H54 (cell line): ENCODE measurements at places on chromosomes 5 and 9.

DNA sequence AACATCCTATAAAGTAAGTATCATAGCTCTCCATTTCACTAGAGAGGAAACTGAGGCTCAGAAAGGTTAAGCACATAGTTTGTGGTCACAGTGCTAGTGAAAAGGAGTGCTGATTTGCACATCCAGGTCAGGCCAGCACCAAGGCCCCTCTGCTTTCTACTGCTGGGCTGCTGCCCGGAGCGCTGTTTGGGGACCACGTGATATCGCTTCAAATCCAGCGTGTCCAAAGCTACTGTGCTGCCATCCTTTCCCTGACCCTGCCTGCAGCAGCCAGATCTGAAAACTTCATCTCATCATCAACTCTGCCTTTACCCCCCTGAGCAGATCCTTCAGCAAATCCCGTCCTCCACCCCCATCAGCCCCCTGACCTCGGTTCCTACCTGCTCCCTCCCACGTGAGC is 40.7 kb upstream of the AKNA start:
- no peak for DNase-seq

DNA sequence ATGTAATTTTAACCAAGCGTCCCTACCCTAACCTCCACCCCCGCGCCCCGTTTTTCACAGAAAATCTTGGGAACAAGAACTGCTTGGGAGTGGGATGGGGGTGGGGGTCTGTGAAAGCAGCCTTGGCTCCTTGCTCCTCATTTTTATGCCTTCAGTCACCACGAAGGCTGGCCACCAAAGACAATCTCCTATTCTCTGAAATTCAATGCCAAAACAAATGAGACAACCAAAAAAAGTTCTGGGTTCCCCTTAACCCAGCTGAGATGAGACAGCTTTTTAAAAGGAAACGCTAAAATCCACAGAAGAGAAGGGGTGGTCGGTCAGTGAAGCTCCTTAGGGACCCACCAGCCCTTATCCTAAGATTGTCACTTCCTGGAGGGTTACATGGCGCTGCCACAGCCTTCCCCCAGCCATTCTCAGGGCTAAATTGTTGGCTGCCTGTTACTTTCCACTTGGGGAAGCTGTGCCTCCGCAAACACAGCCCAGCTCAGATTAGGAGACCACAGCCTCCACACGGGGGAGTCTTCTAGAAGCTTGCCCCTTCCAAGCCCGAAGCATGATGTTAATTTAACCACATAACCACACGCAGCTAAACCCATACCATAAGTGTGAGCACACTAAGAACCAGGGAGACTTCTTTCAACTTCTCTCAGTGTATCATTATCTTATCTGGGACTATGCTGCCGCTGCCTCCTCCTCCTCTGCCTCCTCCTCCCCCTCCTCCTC is 136.3 kb downstream of the FOXD1 start:
- no peak for DNase-seq

- DNase-seq = no peak
Measured at GRCh38 chr9:110288503-110288902, 32.2 kb upstream of the TXN start.

DNA sequence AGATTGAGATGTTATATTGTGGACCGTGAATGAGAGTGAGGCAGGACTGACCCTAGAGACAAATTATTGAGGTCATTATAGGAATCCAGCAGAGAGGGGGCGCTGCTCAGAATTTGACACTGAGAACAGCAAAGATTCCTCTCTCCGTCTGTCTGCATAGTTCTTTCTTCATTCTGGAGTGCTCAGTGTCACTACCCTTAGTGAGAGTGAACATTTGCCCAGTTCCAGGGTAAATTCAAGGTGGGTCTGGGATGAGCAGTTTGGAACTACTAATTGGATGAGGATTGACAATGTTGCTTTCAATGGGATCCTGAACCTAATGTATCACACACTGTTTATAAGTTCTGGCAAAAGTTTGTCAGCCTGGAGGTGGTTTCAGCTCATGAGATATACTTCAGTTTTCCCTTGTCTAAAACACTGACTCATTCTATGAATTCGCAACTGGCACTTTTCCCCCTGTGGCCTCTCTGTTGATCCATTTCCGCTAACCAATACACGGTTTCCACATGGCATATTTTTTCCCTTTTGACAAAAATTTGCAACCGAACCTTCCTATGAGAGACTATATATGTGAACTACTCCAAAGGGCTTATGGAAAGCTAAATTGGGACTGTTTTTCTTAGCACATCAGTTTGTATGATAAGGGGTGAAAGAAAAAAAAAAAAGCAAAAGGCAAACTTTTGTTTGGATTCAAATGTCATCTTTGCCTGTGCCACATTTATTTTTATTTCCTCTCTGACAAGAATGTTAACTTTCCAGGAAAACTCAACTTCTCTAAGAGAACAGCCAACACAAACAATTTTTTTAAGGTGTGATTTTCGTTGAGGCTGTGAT is 1240.7 kb upstream of the WWC1 start:
- no peak for DNase-seq

- no peak for DNase-seq
Measured at GRCh38 chr5:169881702-169882303, 98.5 kb downstream of the INSYN2B start.

- DNase-seq = no peak
Measured at GRCh38 chr9:77892955-77893514, 138.6 kb downstream of the GNAQ start.

GRCh38 chr5:135977375-135977928 is 22.7 kb upstream of the LECT2 start:
- DNase-seq = no peak

GRCh38 chr9:14219850-14220249 is 94.1 kb downstream of the NFIB start:
- no peak for DNase-seq

DNA sequence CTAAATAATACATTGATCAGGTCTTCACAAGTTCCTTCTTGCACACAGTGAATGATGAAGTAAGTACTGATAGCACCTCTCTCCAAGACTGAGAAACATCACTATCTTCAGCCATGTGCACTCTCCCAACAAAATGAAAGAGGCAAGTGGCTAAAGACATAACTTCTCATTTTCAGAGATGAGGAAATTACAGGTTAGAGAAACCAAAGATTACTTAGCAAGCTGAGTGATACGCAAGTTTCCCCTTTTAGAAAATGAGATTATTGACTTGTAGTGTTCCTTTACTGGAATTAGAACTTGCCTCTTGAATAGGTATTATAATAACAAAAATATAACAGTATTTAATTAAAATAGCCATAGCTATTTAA is 21.6 kb downstream of the CEMIP2 start:
- no peak for DNase-seq

DNA sequence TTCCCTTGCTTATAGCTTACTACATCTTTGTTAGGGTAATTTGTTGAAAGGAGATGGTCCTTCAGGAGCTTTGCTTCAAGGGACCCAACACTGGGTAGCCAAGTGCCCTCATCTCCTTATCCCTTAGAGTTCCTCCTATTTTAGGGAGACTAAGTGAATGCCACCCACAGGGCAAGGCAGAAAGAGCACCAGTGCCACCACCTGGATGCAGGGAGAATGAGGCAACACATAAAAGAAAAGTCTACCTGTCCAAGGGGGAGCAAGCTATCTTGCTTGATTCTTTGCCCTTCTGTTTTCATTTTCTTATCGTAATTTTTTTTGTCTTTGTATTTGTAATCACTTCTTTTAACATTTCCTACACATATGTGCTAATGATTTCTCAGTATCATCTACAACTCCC is 205.5 kb downstream of the NPR3 start:
- DNase-seq = no peak

GRCh38 chr9:9283159-9283986 is 1329.4 kb downstream of the PTPRD start:
- no peak for DNase-seq

DNA sequence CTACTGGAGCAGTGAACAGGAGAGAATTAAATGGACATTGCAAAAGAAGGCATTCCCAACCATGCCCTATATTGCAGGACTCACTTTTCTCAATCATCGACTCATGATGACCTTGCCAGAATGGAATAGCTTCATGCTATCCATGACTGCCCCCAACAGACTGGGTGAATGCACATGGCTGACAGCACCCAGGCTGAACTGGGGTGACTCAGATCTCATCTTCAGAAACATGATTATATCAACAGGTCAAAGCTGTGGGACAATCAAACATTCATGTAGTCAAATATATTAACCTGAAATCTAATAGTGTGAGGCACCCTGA is 34.7 kb upstream of the MIER3 start:
- DNase-seq = no peak

- DNase-seq = peak; percentile 43
Measured at GRCh38 chr5:18305288-18305924, 671.1 kb downstream of the TAF11L14 start.

DNA sequence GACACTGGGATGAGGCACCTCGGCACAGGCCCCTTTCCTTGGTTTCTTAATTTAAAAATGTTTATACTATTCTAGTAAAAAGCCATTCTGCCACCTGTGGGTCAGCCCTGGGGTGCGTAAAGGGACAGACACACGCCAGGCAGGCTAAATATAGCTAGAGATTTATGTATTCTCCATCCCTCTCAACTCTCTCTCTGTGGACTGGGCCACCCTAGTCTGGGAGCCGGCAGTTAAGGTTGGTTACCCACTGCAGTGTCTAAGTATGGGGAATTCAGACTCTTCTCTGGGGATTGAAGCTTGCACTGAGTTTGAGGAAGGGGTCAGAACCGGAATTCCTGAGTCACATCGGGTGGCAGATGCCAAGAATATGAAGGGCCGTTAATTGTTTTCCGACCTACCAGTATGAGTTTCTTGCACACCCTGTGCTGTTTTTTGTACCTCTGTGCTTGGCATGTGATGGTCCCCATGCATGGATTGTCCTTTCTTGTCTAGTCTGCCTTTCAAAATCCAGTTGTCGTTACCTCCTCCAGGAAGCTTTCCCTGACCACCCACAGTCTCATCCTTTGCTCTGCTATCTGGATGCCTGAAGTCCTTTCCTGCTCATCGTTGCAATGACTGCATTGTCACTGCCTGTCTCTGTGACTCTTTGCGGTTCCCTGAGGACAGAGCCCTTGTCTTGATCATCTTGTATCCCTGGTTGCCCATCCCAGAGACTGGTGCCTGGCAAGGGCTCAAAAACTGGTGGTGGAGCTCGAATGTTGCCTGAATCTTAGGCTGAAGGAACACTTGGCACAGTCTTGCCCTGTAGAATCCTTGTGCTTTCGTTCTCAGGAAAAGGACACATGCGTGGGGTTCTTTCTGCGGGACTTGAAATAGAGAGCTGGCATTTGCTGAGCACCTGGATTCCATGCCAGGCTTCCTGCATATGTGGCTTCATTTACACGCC is 2.1 kb downstream of the NEURL1B start:
- no peak for DNase-seq

- DNase-seq = no peak
Measured at GRCh38 chr5:146301626-146302025, 37.0 kb upstream of the POU4F3 start.

DNA sequence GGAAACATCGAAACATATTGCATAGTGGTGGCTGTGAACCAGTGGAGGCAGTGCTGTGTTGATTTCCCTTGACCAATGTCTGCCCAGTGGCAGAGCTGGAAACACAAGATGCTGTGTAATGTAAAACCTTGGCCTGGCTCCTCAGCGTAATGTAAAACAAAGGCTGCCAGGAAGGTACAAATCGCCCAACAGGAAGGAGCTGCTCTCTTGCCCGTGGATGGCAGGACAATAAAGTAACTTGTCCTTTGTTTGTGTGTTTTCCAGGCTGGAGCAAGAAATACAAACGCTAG is 143.4 kb downstream of the PALM2AKAP2 start:
- DNase-seq = no peak

DNA sequence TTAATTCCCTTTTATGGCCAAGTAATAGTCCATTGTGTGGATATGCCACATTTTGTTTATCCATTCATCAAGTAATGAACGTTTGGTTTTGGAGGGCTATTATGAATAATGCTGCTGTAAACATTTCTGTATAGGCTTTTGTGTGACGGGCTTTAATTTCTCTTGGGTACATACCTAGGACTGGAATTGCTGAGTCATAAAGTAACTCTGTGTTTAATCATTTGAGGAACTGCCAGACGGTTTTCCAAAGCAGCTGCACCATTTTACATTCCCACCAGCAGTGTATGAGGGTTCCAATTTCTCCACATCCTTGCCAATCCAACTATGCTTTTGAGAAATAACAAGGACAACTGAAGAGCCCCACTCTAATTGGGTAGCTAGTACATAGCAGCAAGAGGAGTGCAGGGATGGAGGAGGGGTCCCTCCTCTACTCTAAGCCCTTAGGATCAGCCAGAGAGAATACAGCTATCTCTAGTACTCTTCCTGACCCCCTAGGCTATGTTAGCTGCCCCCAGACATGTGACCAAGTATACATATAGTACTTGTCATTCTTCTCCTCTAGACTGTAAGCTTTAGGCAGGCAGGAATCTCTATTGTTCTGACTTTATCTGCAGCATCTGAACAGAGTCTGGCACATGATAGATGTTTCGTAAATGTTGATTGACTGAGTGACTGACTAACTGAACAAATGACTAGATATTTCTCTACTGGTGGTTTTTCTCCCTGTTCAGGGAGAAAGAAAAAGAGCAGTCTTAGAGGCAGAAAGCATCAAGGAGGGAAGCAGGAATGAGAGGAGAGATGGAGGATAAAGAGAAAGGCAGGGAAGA is 22.1 kb upstream of the MATR3 start:
- DNase-seq = no peak

DNA sequence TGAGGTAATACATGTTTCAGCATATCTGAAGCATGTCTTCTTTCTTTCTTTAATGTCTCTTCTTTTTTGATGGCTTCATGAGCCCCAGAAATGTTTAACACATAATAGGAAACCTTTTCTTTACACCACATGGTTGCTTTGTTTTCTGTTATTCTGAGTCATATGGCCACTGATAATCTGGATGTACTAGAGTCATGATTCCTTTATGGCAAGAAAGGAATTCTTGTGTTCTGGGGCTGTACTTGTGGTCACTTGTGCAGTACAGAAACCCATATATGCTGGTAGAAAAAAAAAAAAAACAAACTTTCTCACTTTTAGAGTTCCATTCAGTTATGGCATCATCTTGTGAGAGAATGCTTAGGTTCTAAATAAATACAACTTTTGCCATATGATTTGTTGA is 1669.3 kb upstream of the CDH9 start:
- DNase-seq = no peak

- no peak for DNase-seq
Measured at GRCh38 chr9:137434498-137435380, 6.4 kb downstream of the ENTPD8 start.

DNA sequence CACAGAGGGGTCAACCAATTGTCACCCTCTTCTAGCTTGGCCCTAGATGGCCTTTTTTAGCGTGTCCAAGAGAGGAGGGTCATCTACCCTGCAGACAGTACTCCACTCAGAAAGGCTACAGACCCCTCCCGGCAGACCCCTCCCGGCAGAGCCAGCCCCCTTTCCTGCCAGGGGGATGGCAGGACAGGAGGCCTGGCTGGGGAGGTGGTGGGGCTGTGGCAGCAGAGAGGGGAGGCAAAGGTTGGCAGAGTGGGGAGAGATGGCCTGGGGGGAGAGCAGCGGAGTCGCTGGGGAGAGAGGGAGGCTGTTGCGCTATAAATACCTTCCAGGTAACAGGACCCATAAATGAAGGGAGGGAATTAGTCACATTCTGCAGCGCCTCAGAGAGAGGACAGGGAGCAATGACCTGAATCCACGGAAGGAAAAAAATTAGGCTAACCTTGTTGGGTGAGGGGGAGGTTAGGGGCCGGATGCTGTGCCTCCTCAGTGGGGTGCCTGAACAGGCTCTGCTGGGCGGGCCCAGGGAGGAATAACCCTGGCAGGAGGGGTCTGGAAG is 32.9 kb upstream of the PSD2 start:
- DNase-seq = no peak

- no peak for DNase-seq
Measured at GRCh38 chr9:101671567-101671966, 66.9 kb downstream of the GRIN3A start.
